ENCODE measurements at places on chromosomes 16 and 17.

DNA sequence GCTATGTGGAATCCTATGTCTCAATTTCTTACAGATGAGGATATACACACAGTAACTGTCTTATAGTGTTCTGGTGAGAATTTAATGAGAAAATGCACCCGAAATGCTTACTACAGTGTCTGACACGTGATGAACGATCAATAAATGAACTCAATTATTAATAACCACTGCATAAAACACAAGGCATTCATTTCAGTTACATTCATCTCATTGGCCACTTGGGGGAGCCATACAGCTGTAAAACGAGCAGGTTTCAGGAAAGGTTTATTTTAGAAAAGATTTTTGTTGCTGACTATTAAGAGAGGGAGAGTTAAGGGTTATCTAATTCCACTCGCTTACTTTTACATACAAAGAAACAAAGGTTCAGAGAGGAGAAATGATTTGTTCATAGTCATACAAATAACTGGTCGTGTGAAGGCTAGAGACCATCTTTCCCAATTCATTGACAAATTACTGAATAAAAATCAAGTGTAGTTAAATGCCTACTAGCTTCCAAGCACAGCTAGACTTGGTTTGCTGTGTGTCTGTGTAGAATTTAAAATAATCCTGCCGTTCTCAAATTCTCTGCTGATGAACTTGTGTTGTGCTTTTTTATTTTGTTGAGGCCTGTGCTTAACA, 160.1 kb downstream of the MAP2K4 start:
- no peak for DNase-seq

GRCh38 chr17:652314-652713, 62.3 kb downstream of the VPS53 start:
- DNase-seq, result no peak

DNA sequence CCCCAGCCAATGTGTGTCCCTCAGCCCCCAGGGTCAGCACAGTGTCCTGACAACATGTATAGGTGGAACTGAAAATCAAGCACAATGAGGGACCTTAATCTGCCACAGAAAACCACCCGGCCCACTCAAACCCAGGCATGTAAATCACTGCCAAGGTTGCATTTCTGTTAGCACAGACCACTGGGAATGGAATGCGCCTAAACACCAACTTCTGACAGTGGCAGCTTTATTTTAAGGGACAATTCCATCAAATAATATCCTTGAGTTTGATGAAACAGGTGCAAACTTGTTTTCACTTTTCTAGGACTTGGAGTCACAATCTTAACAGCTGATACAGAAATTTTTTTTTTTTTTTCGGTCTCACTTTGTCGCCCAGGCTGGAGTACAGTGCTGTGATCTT, 37.3 kb upstream of the MRPS23 start:
- no peak for DNase-seq

DNA sequence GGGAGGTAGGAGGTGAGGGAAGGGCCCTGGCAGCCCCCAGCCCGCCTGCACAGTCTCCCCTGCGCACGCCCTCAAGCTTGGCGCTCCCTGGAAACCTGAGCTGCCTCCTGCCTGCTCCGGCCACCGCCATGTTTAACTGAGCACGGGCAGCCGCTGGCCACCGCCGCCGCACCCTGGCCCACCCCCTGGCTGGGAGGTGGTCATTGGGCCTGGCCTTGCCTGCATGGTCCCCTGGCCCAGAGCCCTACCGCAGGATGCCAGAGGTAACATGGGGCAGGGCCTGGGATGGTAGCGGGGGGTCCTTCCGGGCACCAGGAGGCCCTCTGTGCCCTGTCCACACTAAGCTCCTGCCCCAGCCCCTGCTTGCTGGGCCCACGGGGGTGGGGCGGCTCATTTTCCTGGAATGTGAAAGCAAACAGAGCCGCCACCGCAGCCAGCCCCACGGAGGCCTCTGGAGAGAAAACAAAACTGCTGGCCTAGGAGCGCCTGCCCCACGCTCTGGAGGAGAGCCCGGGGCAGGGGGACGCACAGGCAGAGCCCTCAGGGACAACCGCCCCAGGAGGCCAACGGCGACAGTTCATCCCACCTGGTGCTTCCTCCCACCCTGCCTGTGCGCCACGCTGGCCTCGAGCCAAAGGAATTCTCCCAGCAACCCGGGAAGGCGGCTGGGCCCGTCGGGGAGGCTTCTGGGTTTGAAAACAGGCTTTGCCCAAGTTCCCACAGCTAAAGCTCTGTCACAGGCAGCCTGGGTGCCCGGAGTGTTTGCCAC, 8.9 kb downstream of the NHERF2 start:
- DNase-seq, result no peak

DNA sequence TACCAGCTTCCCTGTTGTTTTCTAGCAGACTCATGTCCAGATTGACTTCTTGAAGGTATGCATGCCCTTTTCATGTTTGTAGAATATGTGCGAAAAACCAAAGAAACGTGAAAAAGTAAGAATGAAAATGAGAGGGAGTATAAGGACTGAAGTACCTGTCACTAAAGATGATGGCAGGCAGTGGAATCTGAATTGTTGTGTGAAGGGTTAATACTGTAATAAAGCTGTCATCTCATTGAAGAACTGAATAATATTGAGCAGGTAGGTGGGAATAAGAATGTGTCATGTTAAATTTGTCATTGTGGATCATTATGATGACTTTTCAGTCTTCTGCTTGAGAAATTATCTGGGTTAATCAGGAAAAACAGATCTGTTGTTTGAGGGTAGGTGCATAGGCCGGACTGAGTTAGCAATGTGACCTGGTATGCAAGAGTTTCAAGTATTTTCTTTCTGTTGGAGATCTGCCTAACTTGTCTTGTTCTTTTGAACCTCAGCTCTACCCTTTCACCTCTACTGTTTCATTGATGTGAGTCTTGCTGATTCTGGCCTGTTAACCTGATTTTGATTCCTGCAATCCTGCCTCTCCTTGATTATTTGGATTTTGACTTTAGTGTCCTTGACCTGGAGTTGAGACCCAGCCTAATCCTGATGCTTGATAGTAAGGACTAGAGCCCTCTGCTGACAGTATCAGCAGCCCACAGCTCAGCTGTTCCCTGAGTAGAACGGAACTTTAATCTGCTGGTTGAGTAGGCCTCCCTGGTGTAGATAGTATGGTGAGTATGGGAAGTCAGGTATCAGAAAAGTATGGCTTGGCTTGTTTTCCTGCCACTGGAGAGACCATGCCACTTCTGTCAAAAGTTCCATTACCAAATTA, 64.6 kb downstream of the MAP2K4 start:
- no peak for DNase-seq

GRCh38 chr16:53378138-53378537, 56.1 kb upstream of the RBL2 start:
- DNase-seq, result no peak

GRCh38 chr16:57191056-57191571, 5.0 kb downstream of the RSPRY1 start:
- no peak for DNase-seq

- no peak for DNase-seq
These were observed 5.8 kb downstream of the EPN2 start for GRCh38 chr17:19242926-19243325.

DNA sequence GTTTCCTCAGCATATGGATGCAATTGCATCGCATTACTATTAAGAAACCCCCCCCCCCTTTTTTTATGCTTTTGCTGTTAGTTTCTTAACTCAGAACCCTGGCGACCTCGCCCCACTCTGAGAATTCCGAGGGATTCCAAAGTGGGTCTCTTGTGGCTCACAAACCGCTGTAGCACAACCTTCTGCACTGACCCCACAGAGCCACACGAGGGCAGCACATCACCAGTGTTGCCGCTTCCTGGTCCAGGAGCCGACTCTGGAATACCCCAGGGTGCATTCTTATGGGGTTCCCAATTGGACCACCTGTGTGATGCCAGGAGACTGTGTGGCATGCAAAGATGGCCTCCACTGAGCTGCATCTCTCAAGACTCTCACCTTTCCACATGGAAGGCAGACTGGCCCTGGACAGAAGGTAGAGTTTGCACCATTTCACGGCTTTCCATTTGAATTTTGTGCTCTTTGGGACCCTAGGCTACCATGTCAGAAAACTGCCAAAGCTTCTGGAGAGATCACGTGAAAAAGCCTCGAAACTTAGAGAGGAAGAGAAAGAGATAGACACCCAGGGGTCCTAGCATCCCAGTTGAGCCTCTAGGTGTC, 432.7 kb upstream of the ASIC2 start:
- no peak for DNase-seq

DNA sequence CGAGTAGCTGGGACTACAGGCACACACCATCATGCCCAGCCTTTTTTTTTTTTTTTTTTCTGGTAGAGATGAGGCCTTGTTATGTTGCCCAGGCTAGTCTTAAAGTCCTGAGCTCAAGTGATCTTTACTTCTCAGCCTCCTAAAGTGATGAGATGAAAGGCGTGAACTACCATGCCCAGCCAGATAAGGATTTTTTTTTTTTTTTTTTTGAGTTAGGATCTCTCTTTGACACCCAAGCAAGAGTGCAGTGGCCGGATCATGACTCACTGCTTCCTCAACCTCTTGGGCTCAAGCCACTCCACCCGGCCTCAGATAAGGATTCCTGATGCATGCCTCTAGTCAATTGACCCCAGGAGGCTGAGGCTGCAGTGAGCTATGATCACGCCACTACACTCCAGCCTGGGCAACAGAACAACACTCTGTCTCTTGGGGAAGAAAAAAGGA, 11.2 kb upstream of the PLEKHG4 start:
- no peak for DNase-seq

DNA sequence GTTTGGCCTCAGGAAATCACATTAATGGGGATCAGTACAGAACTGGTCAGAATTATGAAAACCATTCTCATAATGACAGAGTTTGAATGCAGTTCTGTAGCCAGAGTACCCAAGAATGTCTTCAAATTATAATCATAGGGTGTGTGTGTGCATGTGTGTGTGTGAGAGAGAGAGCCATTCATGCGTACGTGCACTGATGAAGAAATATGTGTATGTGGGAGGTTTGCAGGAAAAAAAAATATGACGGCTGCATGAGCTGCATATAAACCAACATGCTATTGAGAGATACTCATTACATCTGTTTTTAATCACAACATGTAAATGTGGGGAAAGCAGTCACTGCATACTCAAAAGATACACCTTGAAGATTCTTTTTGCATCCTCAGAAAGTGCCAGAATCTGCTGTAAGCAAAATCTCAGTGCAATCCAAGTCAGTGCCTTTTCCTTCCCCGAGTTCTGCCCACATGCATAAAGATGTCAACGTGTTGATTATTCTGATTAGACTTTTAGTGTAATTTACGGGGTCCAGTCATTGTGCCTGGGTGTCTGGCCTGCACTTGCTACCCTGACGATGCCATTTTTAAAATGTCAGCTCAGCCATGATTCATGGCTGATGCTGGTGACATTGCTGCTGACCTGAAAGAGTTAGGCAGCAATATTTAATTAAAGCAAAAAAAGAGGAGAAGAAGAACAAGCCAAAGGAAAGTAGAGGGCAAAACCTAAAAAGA, 378.7 kb upstream of the ZFHX3 start:
- DNase-seq, result no peak

DNA sequence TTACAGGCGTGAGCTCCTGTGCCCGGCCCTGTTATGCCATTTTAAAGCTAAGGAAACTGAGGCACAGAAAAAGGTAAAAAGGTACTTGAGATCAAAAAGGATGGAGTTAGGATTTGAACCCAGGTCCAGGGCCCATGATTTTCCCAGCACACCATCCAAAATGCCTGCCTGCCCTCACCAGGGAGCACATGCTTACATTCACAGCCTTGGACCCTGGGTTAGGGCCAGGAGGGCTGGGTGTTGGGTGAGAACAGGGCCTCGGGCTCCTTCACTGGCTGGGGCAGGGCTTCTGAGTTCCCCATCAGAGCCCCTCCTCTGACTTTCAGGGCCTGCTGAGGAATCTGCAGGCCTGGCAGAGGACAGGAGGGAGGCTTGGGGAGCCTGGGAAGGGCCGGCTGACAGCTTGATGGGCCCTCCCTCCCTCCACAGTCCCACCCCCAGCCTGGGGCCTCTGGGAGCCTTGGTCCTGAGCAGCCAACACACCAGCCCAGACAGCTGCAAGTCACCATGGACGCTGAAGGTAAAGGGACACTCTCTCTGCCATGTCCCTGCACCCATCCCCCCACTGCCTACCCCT, at the start of gene QPRT:
Gene QPRT, plus strand, starts transcription at position 490 of the 577 bp plus-strand sequence. Its CDS starts 18 bp downstream, at position 508.
- no peak for DNase-seq

DNA sequence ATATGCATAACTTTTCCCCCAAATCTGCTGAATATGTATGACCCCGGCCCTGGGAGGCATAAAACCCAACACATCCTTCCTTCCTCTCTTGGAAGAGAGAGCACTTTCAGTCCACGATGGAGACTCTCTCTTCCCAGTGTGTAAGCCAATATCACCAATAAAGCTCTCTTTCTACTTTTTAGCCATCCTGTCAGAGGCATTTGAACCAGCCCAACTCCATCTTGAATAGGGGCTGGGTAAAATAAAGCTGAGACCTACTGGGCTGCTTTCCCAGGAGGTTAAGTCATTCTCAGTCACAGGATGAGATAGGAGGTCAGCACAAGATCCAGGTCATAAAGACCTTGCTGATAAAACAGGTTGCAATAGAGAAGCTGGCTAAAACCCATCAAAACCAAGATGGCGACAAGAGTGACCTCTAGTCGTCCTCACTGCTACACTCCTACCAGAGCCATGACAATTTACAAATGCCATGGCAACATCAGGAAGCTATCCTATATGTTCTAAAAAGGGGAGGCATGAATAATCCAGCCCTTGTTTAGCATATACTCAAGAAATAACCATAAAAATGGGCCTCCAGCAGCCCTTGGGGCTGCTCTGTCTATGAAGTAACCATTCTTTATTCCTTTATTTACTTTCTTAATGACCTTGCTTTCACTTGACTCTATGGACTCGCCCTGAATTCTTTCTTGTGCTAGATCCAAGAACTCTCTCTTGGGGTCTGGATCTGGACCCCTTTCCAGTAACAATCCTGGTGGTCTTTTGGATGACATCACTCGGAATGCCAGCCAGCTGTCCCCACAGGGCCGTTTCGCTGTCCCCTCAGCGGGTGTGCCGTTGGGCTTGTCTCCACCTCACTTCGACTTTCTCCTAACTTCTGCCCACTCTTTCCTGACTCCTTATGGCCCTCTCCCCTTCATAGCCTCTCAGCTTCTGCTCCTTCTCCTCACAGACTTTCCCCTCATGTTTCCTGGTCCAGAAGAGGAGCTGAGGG, 53.4 kb upstream of the NKD1 start:
- DNase-seq, result no peak

DNA sequence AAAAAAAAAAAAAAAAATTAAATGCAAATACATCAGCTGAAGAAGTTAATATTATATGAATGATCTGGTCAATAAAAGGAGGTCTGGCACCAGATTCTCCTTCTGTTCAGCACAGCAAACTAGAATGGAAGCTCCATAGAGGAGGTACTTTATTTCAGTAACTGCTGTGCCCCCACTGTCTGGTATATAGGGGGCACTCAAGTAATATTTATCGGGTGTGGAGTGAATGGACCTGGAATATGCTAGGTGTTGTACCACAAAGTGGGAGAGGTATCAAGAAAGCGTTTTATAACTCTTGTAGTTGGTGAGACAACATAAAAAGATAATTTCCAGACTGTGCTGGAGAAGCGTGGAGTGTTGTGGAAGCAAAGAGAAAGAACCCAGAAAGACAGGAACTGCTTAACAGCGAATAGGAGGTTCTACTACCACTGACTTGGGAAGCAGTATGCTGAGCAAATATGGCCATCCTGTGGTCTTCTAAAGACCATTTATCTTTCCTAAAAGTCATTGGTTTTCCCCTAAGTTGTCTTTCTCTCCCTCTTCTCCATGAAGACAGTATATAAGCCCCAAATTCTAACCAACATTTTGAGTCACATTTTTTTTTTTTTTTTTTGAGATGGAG, 12.2 kb upstream of the PRKCA start:
- DNase-seq, result no peak

- no peak for DNase-seq
These were observed 690 bp downstream of the RHOT1 start for GRCh38 chr17:32142857-32143526.

- no peak for DNase-seq
These were observed 288 bp downstream of the ANKRD40CL start for GRCh38 chr17:50767030-50767429.
